ENCODE measurements at places on chromosomes 12 and 14.

- DNase-seq = no peak
Measured at GRCh38 chr12:15196221-15196620, 25.0 kb downstream of the RERG start.

DNA sequence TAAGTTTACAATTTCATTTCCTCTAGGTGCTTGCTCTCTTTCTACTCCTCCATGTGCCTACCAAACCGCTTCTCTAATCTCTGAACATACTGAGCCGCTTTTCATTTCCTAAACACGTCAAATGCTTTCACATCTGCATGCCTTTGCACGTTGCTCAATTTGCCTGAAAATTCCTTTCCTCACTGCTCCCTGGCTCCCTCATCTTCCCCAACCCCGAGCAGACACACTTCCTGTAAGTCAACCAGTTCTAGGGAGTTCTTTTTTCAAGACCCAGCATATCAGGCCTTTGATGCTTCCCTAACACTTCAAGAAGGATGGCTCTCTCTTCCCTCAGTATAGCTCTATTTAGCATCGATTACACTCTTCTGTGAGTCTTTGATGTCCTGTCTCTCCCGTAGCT lies 50.3 kb downstream of the LMO3 start:
- no peak for DNase-seq

DNA sequence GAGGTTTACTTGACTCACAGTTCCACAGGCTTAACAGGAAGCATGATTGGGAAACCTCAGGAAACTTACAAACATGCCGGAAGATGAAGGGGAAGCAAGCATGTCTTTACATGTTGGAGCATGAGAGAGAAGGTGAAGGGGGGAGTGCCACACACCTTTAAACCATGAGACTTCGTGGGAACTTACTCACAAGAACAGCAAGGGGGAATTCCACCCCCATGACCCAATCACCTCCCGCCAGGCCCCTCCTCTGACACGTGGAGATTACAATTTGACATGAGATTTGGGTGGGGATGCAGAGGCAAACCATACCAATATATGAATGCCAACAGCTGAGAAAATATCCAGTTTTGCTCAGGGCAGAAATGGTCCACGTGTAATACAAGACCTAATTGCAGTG lies 518.6 kb downstream of the VRK1 start:
- no peak for DNase-seq

GRCh38 chr14:33958605-33959226 lies 7.8 kb upstream of the EGLN3 start:
- no peak for DNase-seq

- DNase-seq = peak; percentile 6
Measured at GRCh38 chr14:76759589-76759988, 1.7 kb upstream of the VASH1 start.

- DNase-seq = no peak
Measured at GRCh38 chr14:100147181-100147631, 12.2 kb downstream of the DEGS2 start.

DNA sequence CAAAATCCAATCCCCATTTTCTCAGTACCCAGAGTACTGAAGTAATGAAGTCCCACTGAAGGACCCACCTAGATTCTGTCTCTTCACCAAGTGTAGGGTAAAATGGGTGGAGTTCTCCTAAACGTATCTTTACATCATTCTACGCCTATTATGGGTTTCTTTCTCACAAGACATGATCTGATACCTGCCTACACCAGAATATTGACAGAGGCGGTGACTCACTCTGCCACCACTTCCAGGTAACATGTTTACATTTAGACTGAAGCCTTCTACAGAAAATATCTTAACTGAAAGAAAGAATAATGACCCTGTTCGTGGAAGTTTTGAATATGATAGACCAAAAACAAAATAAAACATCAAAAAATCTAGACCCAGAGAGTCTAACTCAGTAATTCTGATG lies 89.8 kb downstream of the BTG1 start:
- no peak for DNase-seq

DNA sequence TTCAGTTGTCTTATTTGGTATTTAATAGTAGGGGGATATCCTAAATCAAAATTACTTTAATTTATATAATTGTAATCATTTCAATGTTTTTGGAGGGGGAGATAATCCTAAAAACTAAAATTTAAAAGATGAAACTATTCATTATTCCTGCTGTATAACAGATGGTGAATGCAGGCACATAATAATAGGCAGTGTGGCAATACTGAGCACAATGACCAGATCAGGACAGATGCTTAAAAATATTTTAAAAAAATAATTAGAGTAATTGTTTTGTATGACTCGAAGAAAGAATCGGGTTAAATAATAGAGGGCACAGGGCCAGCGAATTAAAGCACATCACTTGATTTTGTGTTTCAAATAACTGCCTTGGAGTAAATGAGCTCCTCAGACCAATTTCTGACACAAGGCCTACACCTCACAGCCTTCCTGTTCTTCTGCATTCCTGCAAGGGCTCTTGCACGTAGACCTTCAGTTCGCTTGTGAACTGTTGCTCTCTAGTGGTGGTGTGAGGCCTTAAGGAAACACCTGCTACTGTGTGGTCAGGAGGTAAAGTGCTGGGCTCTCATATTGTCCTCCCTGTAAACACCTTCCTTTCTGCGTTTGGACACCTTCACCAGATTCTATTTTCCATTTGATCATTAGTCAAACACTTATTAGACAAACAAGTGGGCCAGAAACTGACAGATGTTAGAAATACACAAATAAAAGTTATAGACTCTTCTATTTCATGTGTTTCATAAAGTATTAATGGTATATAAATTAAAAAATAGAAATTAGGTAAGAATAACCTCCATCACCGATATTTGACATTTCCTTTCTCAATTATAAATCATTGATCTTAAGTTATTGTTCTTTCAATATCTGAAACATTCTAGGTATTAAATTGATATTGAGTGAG lies 29.3 kb upstream of the KLRF1 start:
- DNase-seq = peak; percentile 72

GRCh38 chr14:76919431-76920330 lies 93.5 kb downstream of the LRRC74A start:
- DNase-seq = peak; percentile 97

- DNase-seq = no peak
Measured at GRCh38 chr14:90675399-90675798, 140.8 kb downstream of the TTC7B start.

DNA sequence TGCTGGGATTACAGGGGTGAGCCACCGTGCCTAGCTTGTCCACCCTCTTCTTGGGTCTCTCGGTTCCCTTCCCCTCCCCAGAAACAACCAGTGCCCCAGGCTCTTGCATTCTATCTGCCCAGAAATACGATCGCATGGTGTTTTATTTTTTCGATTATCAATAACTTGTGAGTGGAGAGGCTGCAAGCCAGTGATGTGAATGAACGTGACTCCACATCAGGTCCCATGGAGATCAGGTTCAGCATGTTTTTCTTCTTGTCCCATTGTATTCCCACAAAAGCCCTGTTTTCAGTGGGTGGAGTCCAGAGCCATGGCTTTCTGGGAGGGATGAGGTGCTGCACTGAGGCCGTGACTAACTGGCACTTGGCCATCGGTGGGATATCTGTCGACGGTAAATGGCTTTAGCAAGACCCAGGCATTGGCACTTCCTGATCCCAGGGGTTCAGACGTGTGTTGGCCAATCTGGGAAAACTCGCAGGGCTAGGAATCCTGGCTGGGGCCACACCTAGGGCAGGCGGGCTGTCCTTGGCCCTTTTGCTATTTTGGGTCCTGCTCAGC lies 12.7 kb upstream of the HNF1A start:
- no peak for DNase-seq

GRCh38 chr12:64098709-64099354 lies 123.3 kb downstream of the KICS2 start:
- DNase-seq = no peak

GRCh38 chr14:63896278-63896720 lies 43.5 kb downstream of the SYNE2 start:
- peak; percentile 83 for DNase-seq

GRCh38 chr12:87160848-87161601 lies 868.2 kb downstream of the C12orf50 start:
- DNase-seq = no peak

DNA sequence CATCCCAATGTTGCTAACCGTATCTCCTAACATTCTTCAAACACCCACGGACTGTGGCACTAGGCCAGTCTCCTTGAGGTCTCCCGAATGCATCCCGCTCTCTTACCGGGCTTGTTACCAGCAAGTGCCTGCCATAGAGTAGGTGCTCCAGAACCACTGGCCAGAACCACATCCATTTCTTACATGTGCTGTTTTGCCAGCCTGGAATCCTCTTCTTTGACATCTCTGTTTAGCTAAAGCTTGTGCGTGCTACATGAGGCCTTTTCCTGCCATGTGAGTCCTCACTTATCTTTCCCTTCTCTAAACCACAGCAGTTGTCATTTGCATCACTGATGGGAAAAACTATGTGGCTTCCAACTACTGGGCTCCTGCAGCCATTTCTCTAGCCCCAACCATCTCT lies 397.4 kb downstream of the PCNX1 start:
- DNase-seq = no peak

GRCh38 chr12:93022603-93023340 lies 93.7 kb upstream of the EEA1 start:
- no peak for DNase-seq

GRCh38 chr12:2970744-2971143 lies 11.5 kb downstream of the TEAD4 start:
- DNase-seq = no peak

DNA sequence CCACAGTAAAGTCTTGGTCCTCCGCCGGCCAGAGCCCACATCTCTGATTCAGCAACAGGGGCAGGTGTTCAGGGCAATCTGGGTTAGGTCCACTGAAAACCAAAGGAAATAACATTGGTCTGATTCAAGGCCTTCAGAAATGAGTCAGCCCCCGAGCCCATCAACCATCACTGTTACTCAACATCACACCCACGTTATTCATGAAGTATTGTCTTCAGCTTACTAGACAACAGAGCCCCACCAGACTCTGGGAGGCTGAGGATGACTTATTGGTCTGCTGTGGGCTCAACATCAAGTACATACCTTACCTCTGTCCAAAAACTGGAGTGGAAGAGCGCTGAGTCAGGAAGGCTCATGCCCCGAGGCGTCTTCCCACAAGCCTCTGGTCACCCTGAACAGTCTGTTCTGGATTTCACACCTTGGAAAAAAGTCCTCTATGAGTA lies 97.5 kb downstream of the ZFP36L1 start:
- no peak for DNase-seq

GRCh38 chr12:59847127-59847526 lies 251.3 kb downstream of the SLC16A7 start:
- no peak for DNase-seq

- no peak for DNase-seq
Measured at GRCh38 chr12:27237790-27238771, 6.0 kb upstream of the STK38L start.

GRCh38 chr14:30614155-30614554 lies 8.0 kb upstream of the SCFD1 start:
- no peak for DNase-seq

Data from kidney (tissue), 22 donors.